ENCODE measurements at places on chromosomes 4 and X. TPM values are rescaled to one million over a fixed set of nuclear protein-coding genes. Genes with fewer than 3 reads are reported as not detected.

GUF1 gene
- polyA plus RNA-seq = 17.6 TPM

COL25A1 gene
- polyA plus RNA-seq = 1.5 TPM

DGAT2L6 gene
- polyA plus RNA-seq = not detected

BEX1 gene
- polyA plus RNA-seq = 0.12 TPM

RBM47 gene
- polyA plus RNA-seq = 0.17 TPM

RHOXF2B gene
- polyA plus RNA-seq = not detected

NAA11 gene
- polyA plus RNA-seq = not detected

FREM3 gene
- polyA plus RNA-seq = not detected

GATA1 gene
- polyA plus RNA-seq = 0.03 TPM
